ENCODE measurements at places on chromosomes 11 and 22. TPM values are rescaled to one million over a fixed set of nuclear protein-coding genes. Genes with fewer than 3 reads are reported as not detected.

- DNase-seq = peak; percentile 47
Observed at GRCh38 chr11:63573881-63574855, 11.0 kb upstream of the PLAAT2 start.

GRCh38 chr11:74072286-74072685 is 63.4 kb upstream of the UCP3 start:
- no peak for DNase-seq

DNA sequence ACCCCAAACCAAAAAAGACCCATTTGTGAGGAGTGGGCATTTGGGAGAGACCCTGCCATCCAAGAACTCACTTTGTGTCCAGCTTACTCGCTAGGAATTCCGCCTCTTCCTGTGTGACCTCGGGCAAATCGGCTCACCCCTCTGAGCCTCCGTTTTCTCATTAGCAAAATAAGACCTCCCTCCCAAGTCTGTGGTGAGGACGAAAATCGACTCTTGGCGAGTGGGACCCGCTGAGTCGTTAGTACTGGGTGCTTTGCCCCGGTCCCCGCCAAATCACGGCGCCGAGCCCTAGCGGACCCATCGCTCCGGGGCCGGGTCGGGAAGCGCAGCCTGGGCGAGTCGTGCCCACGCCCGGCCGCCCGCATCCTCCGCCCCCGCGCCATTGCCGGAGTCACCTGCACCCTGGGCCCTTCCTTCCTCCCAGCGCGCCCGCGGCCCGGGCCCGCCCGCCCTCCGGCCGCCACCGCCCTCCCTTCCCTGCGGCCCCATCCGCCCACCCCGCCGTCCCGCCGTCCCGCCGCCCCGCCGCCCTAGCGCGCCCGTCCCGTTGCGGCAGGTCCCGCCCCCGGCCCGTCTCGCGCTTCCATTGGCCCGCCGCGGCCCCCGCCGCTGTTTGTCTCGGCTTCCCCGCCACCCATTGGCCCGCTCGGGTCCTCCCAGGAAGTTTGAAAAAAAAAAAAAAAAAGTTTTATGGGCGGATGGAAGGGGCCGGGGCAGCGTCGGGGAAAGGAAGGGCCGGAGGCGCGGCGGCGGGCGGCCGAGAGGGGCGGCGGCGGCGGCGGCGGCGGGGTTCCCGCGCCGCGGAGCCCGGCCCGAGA is 48.9 kb downstream of the TRIOBP start:
- DNase-seq = peak; percentile 75

- DNase-seq = peak; percentile 88
Observed at GRCh38 chr11:62400760-62401159, 18.1 kb upstream of the SCGB1A1 start.

- DNase-seq = no peak
Observed at GRCh38 chr11:1852877-1853276, at the start of gene LSP1. LSP1 (plus strand) TSS chr11:1853084; CDS start chr11:1853145, 61 bp downstream.

- DNase-seq = no peak
Observed at GRCh38 chr11:19648321-19648720, 64.3 kb upstream of the NAV2 start.

DNA sequence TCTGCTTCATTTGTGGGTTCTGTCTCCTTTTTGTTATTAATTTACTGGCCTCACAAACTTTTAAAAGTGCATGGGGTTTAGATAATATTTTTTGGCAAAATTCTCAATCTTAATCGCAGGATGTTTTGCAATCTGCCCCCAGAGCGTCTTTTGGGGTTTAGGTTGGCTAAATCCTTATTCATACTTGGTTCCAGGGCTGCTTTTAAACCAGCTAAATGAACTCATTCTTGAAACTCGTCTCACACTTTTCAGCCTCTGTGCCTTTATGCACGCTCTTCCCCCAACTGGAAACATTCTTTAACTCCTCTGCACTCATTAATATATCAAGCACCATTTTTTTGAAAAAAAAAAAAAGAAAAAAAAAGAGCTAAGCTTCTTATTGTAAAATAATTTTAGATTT is 131.7 kb downstream of the KIF18A start:
- DNase-seq = no peak

GRCh38 chr11:115221461-115222069 is 282.6 kb downstream of the CADM1 start:
- DNase-seq = no peak

- DNase-seq = no peak
Observed at GRCh38 chr11:125379981-125380380, 116.1 kb downstream of the FEZ1 start.

DNA sequence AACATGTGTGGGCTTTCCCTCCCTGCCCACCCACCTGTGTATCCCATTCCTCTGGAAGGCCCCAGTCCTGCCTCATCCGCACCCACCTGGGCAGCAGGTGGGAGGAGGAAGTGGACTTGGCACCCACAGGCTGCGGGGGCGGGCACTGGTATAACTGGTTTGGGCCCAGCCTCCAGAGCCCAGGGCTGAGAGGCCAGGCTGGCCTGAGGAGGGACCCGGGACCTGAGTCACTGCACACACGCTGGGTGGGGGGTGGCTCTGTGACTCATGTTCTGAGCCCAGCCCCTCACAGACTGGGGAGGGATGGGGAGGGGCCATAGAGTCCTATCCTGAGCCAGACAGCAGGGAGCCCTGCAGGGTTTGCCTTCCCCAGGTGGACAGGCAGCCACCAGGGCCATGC is 16.7 kb downstream of the PHLDA2 start:
- no peak for DNase-seq

- no peak for DNase-seq
Observed at GRCh38 chr11:66956689-66957290, 1.4 kb downstream of the PC start.

GRCh38 chr11:121282386-121282785 is 10.2 kb upstream of the SC5D start:
- no peak for DNase-seq

DNA sequence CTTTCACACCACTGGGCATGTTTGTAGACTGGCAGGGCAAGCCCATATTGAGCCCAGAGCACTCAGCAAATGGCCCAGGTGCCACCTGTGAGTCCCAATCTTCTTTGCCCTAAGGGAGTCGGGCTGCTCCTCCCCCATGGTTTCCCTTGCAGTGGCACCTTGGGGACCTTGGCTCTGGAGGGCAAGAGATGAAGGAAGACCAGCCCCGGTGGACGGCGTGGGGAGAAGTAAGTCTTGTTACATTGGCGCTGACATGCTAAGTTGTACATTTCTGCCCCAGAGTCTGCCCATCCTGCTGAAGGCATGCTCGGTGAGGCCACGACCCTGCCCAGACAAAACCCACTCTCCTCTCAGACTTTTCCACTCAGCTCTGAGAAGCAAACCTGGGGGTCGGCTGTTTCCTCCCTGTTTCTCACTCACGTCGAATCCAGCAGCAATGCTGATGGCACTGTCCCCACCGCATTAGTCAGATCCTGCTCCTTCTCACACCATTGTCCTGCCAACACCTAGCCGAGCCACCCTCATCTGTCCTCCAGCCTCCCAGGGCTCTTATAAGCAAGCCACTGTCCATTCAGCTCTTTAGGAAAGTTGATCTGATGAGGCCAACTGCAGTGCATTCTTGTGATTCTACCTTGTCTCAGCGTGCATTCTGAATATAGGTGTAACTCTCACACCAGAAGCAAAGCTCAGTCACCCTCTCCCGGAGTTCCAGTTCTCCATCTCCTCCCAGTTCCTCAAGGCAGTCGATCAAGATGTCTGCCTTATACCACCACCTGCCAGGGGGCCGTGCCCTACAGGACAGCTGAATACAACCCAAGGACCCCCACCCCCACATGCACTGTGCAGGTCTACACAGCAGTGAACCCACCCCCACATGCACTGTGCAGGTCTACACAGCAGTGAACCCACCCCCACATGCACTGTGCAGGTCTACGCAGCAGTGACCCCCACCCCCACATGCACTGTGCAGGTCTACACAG is 827.1 kb downstream of the TBC1D22A start:
- DNase-seq = no peak

DNA sequence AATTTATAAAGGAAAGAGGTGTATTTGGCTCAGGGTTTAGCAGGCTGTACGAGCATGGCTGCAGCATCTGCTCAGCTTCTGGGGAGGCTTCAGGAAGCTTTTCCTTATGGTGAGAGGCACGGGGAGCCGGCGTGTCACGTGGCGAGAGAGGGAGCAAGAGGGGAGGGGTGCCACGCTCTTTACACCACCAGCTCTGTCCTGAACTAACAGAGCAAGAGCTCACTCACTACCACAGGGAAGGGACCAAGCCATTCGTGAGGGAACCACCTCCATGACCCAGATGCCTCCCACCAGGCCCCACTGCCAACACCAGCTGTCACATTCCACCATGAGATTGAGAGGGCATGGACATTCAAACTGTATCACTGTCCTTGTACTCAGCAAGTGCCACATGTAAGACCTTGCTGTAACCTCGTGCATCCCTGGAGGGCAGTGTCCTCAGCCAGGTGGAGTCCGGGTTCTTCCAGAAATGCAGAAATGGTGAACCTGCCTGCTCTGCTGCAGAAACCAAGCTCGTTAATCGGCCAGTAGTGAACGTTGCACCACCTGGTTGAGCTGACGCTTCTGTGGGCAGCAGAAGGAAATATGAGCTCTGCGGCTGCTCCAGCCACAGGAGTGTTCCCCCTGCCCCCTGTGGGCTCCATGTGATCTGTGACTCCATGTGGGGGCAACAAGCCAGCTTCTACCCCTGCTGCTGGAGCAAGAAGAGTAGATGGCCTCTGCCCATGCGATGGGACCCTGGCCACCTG is 368.6 kb downstream of the TBC1D22A start:
- peak; percentile 9 for DNase-seq

DNA sequence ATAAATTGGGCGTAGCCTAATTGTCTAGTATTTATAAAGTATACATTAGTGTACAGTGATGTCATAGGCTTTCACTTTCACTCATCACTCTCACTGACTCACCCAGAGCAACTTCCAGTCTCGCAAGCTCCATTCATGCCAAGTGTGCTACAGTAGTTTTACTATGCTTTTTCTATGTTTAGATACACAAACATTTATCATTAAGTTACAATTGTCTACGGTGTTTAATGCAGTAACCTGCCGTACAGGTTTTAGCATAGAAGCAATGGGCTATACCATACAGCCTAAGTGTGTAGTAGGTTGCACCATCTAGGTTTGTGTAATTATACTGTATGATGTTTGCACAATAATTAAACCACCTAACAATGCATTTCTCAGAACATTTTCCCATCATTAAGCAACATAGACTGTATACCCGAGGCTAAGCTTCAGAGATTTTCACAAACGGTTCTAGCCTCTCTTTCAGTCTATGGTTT is 17.5 kb downstream of the OR9G1 start:
- DNase-seq = no peak

GRCh38 chr11:94793002-94793401 is 24.8 kb downstream of the AMOTL1 start:
- DNase-seq = no peak

The CD248 gene
- 31.2 TPM for total RNA-seq

The EMID1 gene
- total RNA-seq = 18.5 TPM

The APOL5 gene
- 0.69 TPM for total RNA-seq

The OR51B4 gene
- total RNA-seq = not detected

The THRSP gene
- total RNA-seq = 203 TPM

The NLRP14 gene
- 0.20 TPM for total RNA-seq

The NXPE2 gene
- total RNA-seq = 0.20 TPM

The RDX gene
- 56.3 TPM for total RNA-seq

The CECR2 gene
- 2.8 TPM for total RNA-seq

The SERPING1 gene
- total RNA-seq = 23.5 TPM

The PHF5A gene
- total RNA-seq = 33.1 TPM

The TEX54 gene
- total RNA-seq = not detected

Measured in skin of body (tissue), 3 donors.